ENCODE measurements at places on chromosomes 16 and 17.

- no peak for DNase-seq
Measured at GRCh38 chr17:62004388-62004787, 60.7 kb downstream of the MED13 start.

DNA sequence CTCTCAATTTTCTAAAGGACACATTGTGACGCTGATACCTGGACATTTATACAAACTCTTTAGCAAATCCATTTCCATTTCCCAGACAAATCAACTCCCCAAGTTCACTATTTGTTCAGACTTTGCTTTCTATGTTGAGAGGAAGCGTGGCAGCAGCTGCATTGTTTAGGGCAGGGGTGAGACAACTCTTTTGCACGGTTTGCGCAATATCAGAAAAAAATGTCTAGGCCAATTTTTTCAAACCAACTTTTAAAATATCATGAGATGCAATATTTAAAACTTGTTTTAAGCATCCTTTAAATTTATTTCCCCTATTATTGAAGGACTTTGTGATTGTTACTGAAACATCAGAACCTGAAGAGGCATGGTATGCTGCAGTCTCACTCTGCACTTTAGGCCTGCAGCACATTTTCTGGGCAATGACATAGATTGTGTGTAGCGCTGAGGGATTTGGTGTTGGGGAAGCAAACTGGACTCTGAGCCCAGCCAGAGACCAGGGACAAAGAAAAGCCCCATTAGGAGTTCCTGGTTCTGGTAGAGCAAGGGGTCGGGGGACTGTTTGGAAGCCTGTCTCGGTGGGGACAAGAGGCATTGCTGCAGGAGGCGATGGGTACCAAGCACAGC lies 6.4 kb upstream of the CCDC182 start:
- no peak for DNase-seq

DNA sequence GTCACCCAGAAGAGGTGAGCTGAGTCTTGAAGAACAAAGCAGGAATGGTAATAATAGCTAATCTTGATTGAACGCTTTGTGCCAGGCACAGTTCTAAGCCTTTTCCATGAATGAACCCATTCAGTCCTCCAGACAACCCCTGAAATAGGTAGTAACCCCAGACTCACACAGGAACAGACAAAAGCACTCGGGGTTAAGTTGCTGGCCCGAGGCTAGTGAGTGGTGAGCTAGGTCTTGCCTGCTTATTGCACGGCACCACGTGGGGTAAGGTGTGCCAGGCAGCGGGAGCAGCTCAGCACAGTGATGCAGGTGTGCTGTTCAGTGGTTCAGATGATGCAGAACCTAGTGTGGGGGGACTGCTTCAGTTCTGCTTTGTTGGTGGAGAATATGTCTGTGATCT lies 181.6 kb downstream of the RAB11FIP4 start:
- no peak for DNase-seq

DNA sequence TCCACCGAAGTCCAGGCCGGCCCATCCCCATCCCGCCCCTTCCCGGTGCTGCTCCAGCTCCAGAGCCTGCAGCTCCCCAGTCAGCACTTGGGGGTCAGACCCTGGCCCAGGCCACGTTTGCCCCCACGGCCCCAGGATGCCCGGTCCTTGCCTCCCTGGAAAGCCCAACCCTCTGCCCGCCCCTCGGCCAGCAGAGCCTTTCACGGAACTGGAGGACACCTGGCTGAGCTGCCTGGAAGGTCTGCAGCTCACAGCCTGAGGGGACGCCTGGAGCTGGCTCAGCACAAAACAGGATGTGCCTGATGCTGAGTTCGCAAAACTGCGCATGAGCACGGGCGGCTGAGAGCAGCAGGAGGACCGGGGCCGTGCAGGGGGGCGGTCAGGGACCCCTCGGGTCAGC lies 29.7 kb upstream of the SSTR5 start:
- DNase-seq: no peak

GRCh38 chr16:22642416-22643088 lies 131.9 kb downstream of the NPIPB5 start:
- no peak for DNase-seq

DNA sequence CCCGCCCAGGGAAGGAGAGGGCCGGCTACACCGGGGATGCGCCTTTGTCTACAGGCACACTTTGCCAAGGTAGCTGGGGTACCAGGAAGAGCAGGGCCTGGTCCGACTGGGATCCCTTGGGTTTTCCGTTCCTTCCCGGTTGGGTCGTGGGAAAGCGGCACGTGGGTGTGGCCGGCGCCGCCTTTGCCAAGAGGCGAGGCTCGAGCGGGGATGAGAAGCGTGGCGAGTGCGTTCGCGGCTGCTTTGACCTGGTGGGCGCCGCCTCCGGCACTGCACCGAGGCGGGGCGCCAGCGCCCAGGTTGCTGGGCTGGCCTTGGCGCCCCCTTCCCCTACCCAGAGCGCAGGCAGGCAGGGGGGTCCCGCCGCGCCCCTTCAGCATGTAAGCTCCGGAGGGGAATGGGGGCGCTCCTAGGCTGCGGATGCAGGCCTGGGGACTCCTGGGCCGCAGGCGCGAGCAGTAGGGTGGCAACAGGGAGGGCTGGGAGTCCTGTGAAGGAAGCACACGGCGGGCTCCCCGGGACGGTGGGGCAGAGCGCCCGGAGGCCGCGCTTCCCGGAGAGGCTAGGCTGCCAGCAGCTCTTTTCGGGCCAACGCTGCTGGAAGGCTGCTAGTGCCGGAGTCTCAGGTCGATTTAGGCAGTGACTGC lies 2.0 kb downstream of the HAS3 start:
- no peak for DNase-seq

GRCh38 chr17:28416703-28417311 lies 10.8 kb upstream of the SLC46A1 start:
- no peak for DNase-seq
